Esophagus muscularis mucosa (tissue), 4 donors: ENCODE measurements at places on chromosomes 12 and 14.

GRCh38 chr14:100268591-100269207 is 29.8 kb downstream of the YY1 start:
- H3K4me3 ChIP-seq = no peak overlapping the region
- peaks cover 17% of the 10 kb centered on the region for H3K36me3 ChIP-seq
- H3K27ac ChIP-seq = no peak overlapping the region

DNA sequence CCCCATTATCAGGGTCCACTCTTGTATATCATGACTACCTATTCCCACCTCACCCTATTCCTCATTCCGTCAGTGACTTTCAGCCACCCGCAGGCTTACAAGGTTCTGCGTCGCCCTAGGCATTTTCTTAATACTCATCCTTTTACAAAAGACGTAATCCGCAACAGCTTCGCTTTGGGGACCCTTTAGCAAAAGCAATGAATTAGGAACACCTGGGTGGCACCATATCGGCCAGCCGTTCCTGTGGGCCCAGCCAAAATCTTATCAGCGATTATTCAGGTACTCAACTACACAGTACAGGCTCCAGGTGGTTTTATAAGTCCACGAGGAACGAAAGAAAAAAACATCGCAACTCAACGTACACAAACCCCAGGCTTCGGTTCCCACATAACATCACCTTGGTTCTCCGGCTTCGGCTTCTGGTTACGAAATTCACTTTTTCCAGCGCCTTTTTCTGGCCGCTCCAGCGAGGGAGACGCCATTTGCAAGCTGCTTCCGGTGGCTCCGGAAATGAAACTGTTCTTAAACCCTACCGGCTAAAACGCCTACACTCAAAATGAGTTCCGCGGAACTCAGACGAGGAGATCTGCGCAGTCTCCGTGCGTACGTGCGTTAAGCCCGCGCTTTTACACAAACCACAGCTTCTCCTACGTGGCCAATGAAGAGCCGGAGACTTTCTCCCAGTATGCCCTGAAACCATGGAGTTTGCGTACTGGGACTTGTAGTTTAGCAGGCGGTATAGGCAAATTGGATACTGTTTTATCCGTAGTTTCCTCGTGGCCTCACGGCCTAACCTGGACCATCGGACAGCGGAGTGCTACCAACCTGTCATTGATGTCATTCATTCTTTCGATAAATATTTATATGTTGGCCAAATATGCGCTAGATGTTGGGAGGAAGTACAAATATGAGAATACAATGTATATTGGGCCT is at the start of gene KRR1:
Gene KRR1 (minus strand): TSS at position 494 of the 933 bp plus-strand sequence. CDS start 12 bp downstream, at position 482.
- DNase-seq = peak; percentile 97
- peak within 1 kb of the TSS; percentile 65 for H3K4me3 ChIP-seq
- peak within 1 kb of the TSS; percentile 72 for H3K27ac ChIP-seq
- peaks cover 29% of the 10 kb centered on the region for H3K4me1 ChIP-seq
- H3K36me3 ChIP-seq = peaks cover 2% of the 10 kb centered on the region

- no peaks in the 10 kb centered on the region for H3K27me3 ChIP-seq
- H3K4me1 ChIP-seq = peaks cover 4% of the 10 kb centered on the region
- H3K27ac ChIP-seq = no peak overlapping the region
- no peak for DNase-seq
- H3K36me3 ChIP-seq = no peaks in the 10 kb centered on the region
Measured at GRCh38 chr14:25226214-25226613, 176.3 kb upstream of the STXBP6 start.

DNA sequence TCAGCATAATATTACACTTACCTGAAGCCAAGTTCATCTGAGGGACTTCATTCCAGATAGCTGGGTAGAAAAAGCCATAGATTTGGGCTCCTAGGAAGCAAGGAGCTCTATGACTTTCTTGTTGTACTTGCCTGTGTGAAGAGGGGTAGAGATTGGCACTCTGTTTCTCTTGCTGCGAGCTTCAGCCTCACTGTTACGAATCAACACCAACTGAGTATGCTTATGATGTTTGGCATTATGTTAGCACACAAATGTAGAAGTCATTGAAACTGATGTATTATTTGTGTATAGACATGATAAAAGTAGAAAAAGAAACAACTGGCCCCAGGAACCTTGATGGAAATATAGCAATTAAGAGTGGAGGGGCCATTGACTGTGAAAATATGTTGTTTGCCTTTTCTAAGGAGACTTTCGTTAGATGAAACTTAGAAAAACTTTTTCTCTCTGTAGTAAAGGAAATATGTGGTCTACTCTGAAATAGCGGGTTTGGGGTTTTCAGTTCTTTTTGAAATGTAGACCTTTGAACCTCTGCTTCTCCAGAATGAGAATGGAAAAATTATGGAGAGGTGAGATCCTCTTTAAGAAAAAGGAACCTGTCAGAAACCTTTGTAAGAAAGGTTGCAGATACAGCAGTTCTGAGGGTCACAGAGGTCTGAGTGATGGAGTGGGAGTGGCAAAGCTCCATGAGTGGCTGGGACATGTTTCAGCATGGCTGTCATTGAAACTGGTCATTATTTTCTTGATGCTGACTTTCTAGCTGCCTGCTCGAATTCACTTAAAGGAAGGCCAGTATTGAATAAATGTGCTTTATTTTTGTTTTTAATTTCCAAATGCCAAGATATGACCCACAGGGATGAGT is 159.9 kb downstream of the GCH1 start:
- peaks cover 31% of the 10 kb centered on the region for H3K4me1 ChIP-seq
- H3K27ac ChIP-seq = no peak overlapping the region
- H3K36me3 ChIP-seq = no peaks in the 10 kb centered on the region
- H3K4me3 ChIP-seq = no peak overlapping the region
- DNase-seq = no peak

DNA sequence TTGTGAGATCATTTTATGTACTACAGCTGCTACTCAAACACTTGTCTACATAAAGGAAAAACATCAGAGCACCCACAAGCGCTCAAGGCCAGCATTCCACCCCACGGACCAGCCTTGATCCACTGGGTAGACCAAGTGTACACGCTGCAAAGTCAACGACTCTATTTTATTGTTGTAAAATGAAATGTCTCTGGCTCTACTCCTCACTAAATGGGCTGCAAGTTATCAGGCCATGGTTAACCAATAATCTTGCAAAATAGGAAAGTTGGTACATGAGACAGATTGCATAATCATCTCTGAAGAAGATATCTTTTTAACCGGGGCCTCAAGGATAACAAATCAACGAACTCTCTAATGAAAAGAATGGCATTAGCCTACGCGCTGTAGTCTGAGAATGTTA is 69.9 kb upstream of the FOXN3 start:
- H3K27me3 ChIP-seq = no peaks in the 10 kb centered on the region
- no peaks in the 10 kb centered on the region for H3K36me3 ChIP-seq
- H3K4me3 ChIP-seq = no peak overlapping the region

GRCh38 chr14:87847216-87847755 is 145.7 kb downstream of the GALC start:
- H3K27ac ChIP-seq = no peak overlapping the region
- no peaks in the 10 kb centered on the region for H3K4me1 ChIP-seq
- DNase-seq = no peak
- no peaks in the 10 kb centered on the region for H3K36me3 ChIP-seq

- H3K4me3 ChIP-seq = no peak overlapping the region
- H3K36me3 ChIP-seq = no peaks in the 10 kb centered on the region
- H3K27ac ChIP-seq = no peak overlapping the region
Measured at GRCh38 chr12:107159384-107159900, 66.1 kb upstream of the CRY1 start.

DNA sequence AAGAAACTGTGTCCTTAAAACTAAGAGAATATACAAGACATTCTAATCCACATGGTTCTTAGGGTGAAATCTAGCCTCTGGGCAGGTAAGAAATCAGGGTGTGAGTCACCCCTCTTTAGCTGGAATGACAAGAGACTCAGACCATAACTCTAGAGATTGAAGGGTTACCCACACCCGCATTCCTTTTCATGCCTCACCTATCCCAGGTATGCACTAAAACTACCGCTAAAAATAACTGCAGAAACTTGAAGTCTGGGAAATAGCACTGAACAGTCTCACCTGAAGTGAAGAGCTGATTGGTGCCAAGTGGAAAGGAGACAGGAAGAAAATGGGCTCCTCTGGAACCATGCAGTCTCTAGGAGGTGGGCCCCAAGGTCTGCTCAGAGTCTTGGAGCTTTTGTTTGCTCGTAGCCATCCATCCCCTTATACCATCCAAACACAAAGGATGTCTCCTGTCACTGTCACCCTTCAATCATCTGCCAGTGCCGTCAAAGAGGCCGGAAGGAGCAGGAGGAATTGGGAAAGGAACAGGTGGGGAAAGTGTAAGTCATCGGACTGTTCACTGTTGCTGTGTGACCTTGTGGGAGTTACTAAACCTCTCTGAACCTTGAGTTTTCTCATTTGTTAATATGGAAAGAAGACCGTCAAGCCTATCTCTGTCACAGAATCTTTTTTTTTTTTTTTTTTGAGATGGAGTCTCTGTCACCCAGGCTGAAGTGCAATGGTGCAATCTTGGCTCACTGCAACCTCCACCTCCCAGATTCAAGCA is 22.4 kb downstream of the DDX47 start:
- peaks cover 35% of the 10 kb centered on the region for H3K36me3 ChIP-seq
- no peaks in the 10 kb centered on the region for H3K4me1 ChIP-seq
- no peak for DNase-seq
- no peak overlapping the region for H3K27ac ChIP-seq
- no peaks in the 10 kb centered on the region for H3K27me3 ChIP-seq

- no peak for DNase-seq
- H3K27ac ChIP-seq = no peak overlapping the region
- no peaks in the 10 kb centered on the region for H3K27me3 ChIP-seq
- no peak overlapping the region for H3K4me3 ChIP-seq
- peaks cover 19% of the 10 kb centered on the region for H3K36me3 ChIP-seq
- peaks cover 3% of the 10 kb centered on the region for H3K4me1 ChIP-seq
Measured at GRCh38 chr14:50790589-50790988, 40.4 kb downstream of the NIN start.

- H3K27me3 ChIP-seq = no peaks in the 10 kb centered on the region
- no peak for DNase-seq
- H3K27ac ChIP-seq = no peak overlapping the region
- H3K4me3 ChIP-seq = no peak overlapping the region
Measured at GRCh38 chr14:22492622-22493542, 96.1 kb downstream of the DAD1 start.

DNA sequence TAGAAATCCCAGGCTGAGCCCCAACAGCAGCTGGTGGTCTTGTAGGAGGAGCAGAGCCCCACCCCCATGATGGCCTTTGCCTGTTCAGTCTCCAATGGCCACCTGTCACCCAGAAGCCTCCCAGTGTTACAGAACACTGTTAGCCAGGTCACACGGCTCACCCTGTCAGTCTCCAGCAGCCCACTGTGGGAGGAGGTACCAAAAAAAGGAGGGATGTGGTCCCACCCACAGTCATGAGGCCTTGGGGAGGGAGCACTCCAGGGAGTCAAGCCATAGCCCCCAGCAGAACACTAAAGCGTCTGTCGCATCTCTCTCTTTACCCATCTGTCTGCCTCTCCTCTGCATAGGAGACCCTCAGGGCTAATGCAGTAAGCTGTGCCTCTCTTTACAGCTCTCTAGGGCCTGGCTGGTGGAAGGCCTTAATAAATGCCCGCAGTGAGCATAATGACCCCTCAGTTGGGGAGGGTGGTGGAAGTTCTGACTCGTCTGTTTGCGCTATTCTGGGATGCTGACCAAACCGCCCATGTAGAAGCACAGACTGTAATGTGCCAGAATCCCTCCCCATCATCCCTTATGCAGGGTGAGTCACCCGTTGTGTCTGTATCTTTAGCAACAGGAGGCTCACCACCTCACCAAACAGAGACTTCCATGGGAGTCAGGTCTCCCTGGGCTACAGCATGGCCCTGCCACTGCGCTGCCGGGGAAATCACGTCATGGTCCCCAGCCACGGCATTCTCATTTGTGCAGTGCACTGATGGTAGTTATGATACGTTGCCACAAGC is 14.6 kb downstream of the C14orf132 start:
- H3K4me1 ChIP-seq = peaks cover 13% of the 10 kb centered on the region
- H3K4me3 ChIP-seq = no peak overlapping the region
- H3K27ac ChIP-seq = peak overlapping the region; percentile 83
- DNase-seq = no peak
- H3K27me3 ChIP-seq = no peaks in the 10 kb centered on the region
- H3K36me3 ChIP-seq = peaks cover 8% of the 10 kb centered on the region

- no peaks in the 10 kb centered on the region for H3K4me1 ChIP-seq
- H3K4me3 ChIP-seq = no peak overlapping the region
- no peak for DNase-seq
- no peaks in the 10 kb centered on the region for H3K27me3 ChIP-seq
- H3K36me3 ChIP-seq = no peaks in the 10 kb centered on the region
Measured at GRCh38 chr12:117111386-117111785, 12.2 kb upstream of the TESC start.

- no peak for DNase-seq
- no peaks in the 10 kb centered on the region for H3K36me3 ChIP-seq
- H3K27ac ChIP-seq = no peak overlapping the region
- no peak overlapping the region for H3K4me3 ChIP-seq
- no peaks in the 10 kb centered on the region for H3K4me1 ChIP-seq
Measured at GRCh38 chr12:4939418-4940023, 29.8 kb downstream of the KCNA1 start.

DNA sequence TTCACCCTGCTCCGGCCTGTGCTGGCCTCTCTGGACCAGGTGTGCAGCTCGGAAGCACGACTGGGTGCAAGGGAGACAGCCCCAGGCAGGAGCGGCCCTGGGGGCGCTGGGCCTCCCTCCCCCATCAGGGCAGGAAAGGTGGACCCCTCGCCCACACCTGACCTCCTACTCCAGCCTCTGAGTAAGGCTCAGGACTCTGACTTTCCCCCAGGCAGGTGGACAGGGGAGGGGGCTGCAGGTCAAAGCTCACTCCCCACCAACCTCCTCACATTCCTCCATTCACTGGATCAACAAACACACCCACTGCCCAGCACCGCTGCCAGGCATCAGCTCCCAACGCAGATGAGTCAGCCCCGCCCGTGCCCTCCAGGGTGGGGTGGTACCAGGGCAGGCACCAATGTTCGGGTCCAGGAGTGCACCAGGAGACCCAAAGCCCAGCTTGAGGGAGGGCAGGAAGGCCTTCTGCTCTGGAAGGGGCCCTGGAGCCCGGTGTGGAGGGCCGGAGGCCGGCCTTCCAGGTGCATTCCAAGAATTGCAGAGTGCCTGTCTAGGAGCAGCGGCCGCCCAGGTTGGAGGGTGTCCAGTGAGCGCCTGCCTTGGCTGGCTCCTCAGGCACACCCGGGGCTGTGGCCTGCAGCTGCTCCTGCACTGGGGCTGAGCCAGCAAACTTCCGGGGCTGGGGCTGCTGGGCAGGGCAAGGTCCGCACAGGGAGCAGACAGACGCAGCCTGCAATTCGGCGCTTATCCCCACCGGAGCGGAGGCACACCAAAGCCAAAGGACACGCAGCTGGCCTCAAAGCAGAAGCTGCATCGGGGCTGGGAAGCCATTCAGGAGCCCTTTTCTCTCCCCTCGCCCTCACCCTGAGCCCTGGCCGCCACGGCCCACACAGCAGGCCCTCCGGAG is 1.6 kb upstream of the INF2 start:
- DNase-seq = no peak
- H3K27ac ChIP-seq = peak overlapping the region; percentile 72
- H3K4me3 ChIP-seq = peak overlapping the region; percentile 24
- peaks cover 5% of the 10 kb centered on the region for H3K36me3 ChIP-seq

DNA sequence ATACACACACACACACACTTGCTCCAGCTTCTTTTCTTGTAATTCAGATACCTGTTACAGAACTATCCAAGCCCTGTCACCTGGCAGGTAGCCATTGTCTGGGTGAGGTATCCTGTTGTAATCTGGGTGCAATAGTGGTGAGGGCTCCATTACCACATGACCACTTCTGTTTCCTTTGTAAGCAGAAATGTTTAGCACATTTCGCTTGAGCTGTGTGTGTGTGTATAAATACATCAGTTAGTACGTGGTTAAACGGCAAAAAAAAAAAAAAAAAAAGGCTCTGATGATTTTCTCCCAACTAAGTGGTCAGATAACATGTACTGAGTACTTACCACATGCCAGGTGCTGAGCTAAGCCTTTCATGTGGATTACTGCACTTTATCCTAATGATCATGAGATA is 129.3 kb upstream of the SSTR1 start:
- no peak for DNase-seq
- no peaks in the 10 kb centered on the region for H3K4me1 ChIP-seq
- H3K36me3 ChIP-seq = no peaks in the 10 kb centered on the region
- H3K27me3 ChIP-seq = no peaks in the 10 kb centered on the region
- no peak overlapping the region for H3K27ac ChIP-seq
